ENCODE measurements at places on chromosomes 2 and 18.

- no peak for DNase-seq
These were observed 12.5 kb downstream of the INPP4A start for GRCh38 chr2:98457045-98457696.

DNA sequence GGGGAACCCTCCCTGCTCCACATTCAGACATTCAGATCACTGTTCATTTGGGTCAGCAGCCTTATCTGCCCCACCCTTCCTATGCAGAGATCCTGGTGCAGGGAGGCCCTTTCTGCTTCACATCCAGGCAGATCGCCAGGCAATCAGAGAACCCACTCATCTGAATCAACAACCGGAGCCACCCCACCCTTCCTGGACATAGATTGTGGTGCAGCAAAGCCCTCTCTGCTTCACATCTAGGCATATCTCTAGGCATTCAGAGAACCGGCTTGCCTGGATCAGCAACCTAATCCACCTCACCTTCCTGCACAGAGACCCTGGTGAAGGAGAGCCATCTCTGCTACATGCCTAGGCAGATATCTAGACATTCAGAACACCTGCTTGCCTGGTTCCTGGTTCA lies 184.5 kb upstream of the CNTNAP5 start:
- no peak for DNase-seq

GRCh38 chr2:127115471-127116199 lies 8.7 kb upstream of the BIN1 start:
- DNase-seq = no peak

- peak; percentile 41 for DNase-seq
These were observed 1.4 kb upstream of the TTL start for GRCh38 chr2:112480530-112481049.

- DNase-seq = peak; percentile 22
These were observed 214.5 kb downstream of the TMEM182 start for GRCh38 chr2:102975996-102976975.

DNA sequence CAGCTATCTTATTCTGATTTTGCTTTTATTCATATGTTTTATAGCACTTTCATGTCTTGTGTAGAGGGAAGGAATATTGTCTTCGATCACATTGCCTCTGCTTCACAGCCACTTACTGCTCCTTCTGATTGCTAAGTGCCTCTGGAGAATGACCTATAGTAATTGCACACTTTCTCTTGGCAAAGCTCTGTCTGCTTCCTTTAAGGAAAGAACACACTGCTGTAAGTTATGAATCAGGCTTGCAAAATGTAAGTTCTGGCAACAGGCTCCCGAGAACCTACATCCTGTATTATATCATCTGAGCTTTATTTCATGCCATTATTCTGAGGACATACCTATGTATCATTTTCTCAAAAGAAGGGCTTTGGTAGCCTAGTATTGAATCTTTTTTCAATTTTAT lies 170.7 kb downstream of the ZNF804A start:
- no peak for DNase-seq

DNA sequence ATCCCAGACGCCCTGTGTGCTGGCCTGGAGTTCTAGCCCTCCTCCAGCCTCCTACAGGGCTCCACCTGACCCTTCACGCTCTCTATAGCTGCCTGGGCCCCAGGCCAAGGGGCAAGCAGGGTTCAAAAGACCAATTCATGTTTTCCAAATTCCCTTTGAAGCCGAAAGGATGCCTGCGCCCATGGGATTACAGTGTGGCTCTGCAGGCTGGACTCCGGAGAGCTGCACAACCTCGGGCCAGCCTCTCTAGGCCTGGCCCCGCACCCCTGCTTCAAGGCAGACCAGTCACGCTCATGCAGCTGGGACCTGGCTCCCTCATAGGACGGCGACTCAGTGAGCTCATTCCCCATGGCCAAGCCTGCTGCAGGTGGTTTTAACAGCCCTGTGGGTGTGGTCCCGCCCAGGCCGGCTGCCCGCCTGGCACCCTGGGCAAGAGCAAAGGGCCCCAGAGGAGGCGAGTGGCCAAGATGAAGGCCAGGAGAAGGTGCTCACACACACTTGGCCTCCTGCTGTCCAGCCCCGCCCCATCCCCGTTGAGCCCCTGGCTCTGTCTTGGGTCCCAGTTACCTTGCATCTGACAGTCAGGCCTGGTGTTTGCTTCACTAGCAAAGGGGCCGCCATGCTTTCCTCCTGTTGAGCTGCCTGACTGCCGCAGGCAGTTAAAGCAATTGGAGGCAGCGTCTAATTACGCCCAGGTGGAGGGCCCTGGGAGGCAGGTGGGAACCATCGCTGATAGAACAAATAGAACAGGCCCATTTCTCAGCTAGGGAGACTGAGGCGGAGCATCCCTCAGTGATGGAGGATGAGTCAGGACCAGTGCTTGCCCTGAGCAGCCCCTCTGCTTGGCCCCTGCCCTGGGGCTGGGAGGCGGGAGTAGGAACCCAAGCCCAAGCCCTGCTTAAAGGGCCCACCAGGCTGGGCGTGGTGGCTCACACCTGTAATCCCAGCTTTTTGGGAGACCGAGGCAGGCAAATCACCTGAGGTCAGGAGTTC lies 56.9 kb downstream of the SMAD7 start:
- DNase-seq = no peak

DNA sequence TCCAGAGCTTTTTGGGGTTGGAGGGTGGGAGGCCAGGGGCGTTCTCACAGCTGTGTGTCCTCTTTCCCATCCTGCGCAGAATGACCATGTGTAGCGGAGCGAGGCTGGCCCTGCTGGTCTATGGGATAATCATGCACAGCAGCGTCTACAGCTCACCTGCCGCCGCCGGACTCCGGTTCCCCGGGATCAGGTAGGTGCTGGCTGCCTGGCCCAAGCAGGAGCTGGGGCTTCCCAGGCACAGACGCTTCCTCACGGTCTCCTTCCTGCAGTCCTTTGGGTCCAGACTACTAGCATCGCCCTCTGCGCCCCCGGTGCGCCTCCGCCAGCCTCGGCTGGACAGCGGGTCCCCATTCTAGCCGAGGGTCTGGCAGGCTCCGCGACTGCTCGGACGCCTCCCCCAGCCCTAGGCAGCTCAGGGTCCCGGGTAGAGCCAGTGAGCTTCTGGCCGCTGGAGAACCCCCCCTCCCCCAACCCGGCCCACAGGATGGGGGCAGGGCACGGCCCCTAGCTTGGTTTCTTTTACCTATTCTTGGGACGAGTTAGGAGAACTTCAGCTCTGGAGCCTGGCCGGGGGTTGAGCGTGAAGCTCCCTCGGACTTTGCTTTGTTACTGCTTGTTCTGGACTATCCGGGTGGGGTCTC lies 756 bp downstream of the ADCYAP1 start:
- no peak for DNase-seq

- DNase-seq = no peak
These were observed 15.2 kb downstream of the PAX3 start for GRCh38 chr2:222283634-222284033.

DNA sequence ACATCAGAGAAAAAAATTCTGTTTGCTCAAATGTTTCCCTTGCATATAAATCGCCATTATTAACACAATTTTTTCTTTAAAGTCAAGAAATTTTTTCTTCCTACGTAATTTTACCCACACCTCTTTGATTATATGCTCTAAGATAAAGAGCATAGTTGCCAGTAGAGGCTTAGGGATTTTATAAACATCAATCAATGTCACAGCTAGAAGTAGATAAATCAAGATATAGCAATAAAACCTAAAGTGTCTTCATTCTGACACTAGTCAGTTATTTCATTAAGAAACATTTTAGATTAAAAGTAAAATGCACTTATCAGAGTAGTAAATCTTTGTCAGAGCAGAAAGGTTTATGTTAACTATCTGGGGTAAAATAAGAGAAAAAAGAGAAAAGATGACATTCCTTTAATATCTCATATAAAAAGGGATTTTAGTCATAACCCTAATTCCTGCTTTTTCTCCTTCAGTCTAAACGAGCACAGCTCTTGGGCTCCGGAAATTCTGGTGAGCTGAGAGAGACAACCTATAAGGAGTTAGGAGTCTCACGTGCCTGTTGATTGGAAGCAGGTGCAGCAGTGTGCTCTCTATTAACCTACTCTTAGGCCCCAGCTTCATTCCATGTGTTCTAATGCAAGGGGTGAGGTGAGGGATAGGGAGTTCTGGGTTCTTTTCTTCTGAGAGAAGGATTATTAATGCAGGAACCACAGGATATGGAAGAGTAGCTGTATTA lies 172.4 kb upstream of the GULP1 start:
- no peak for DNase-seq

DNA sequence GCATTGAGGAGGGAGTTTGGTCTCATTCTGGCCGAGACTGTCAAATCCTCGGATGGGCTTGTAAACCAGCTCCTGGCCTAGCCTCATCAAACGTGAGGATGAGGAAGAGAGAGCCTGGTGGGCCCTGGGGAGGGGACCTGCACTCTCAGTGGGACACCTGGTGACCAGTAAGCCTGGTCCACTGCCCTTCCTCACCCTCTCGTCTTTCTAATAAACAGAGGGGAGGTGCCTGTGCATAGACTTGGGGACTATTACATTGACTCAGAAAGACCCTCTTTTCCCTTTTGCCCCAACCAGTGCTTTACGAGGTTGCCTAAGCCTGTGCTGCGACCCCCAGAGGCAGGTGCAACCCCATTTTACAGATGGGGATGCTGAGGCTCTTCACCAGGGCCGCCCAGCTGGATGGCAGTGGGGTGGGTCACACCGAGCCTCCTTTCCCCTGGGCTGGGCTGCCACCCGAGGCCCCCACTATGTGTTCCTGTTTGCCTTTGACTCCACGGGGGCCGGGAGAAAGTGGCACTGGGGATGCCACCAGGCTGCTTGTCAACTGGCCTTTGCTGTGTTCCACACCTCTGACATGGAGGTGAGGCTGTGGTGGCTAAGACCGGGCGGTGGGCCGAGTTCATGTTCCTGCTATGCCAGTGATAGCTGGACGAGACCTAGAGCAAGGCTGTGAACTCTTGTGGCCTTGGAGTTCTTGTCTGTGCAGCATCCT lies 85.9 kb downstream of the GLI2 start:
- DNase-seq = no peak

- no peak for DNase-seq
These were observed 71.6 kb upstream of the RFX8 start for GRCh38 chr2:101546376-101547058.

GRCh38 chr2:240299710-240300068 lies 135.8 kb upstream of the GPC1 start:
- DNase-seq = no peak

GRCh38 chr18:57772387-57772799 lies 30.7 kb downstream of the ATP8B1 start:
- no peak for DNase-seq

- no peak for DNase-seq
These were observed 1.8 kb downstream of the IL18RAP start for GRCh38 chr2:102424754-102425153.

GRCh38 chr2:85444629-85445172 lies 26.2 kb downstream of the SH2D6 start:
- no peak for DNase-seq

DNA sequence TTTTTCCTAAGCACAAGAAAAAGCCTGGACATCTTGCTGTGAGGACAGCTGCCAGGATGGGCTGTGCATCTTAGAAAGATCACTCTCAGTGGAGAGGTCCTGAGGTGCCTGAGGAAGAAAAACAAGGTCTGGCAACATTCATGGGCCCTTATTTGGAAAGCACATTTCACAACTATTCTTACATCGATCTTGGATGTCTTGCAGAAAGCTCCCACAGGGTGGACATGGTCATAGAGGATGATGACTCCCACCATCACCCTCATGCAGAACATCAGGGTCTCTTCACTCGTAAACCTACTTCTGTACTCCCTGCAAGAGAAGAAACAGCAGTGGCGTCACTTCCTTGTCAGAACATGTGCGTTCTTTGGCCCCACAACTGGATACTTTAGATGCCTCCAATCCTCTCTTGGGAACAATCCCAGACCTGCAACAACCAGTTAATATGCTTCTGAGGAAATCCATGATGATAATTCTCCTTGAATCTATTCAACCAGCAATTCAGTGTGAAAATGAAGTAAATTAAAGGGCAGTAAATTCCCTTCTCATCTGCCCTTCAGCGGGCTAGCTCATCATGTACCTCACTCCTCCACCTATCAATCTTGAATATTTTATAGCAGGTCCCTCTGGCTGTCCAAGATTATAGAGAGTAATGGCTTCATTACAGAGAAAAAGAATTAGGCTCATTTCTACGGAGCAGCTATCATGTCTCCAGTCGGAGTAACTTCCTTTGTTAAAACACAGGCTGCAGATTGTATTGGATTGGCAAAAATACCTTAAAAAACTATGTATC lies 106.2 kb downstream of the CYRIA start:
- DNase-seq = no peak

- DNase-seq = no peak
These were observed 24.4 kb downstream of the HK2 start for GRCh38 chr2:74858281-74858680.

- DNase-seq = no peak
These were observed 674.1 kb downstream of the SUCLG1 start for GRCh38 chr2:83784947-83785346.

GRCh38 chr18:48590678-48591077 lies 51.8 kb downstream of the CTIF start:
- no peak for DNase-seq

- DNase-seq = no peak
These were observed 7.2 kb upstream of the CRYGB start for GRCh38 chr2:208153156-208153555.

- no peak for DNase-seq
These were observed 268.8 kb downstream of the ARHGAP15 start for GRCh38 chr2:143397884-143398614.

- DNase-seq = peak; percentile 45
These were observed 811 bp downstream of the ADD2 start for GRCh38 chr2:70767079-70767698.

DNA sequence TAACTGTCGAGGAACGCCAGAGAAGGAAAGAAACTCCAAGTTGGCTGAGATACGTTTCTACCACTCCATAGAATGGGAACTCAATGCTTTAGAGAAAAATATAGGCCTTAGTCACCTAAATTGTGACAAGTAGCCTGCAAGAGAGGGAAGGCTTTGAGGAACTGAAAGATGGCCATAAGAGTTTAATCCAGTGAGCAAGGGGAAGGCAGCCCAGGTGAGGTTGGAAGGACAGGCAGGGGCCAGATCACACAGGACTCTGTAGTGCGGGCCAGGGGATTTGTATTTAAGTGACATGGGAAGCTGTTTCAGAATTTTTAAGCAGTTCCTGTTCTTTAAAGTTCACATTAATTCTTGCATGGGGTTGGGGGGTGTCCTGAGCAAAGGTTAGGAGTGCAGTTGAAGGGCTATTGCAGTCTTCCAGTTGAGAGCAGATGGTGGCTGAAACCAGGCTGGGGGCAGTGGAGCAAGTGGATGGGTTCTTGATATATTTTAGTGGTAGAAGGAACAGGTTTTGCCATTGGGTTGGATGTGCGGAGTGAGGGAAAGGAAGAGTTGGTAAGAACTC lies 138.9 kb upstream of the PELI1 start:
- DNase-seq = no peak

GRCh38 chr2:10392951-10393639 lies 55.0 kb downstream of the ODC1 start:
- no peak for DNase-seq

DNA sequence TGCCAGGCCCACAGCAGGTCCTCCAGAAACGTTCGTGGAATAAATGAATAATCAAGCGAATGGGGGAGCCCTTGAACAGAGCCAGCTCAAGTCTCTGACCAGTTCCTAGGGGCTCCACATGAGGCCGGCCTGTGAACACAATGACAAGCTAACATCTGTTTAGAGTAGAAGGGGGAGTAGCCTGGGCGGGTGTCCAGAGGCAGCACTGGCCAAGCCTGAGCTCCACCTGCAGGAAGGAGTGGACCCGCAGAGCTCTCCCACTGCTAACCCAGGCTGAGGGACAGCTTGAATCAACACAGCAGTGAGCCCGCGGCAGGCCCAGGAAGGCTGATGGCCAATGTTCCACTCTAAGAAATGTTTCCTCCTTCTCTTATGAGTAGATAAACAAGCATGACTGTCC lies 234.8 kb upstream of the RAB6C start:
- no peak for DNase-seq

GRCh38 chr2:239920693-239921365 lies 104.3 kb downstream of the NDUFA10 start:
- DNase-seq = peak; percentile 30

Measured in activated CD4-positive, alpha-beta T cell treated with anti-CD3 and anti-CD28 coated beads for 36 hours (primary cell).